ENCODE measurements at places on chromosomes 6 and 20.

- no peak for DNase-seq
Measured at GRCh38 chr6:87122477-87122876, 27.6 kb upstream of the CGA start.

- no peak for DNase-seq
Measured at GRCh38 chr6:8030920-8031319, 33.3 kb downstream of the BLOC1S5 start.

- DNase-seq, result peak; percentile 72
Measured at GRCh38 chr6:2998998-2999617, 586 bp upstream of the NQO2 start.

- DNase-seq, result no peak
Measured at GRCh38 chr20:3828798-3829197, 8.5 kb downstream of the AP5S1 start.

DNA sequence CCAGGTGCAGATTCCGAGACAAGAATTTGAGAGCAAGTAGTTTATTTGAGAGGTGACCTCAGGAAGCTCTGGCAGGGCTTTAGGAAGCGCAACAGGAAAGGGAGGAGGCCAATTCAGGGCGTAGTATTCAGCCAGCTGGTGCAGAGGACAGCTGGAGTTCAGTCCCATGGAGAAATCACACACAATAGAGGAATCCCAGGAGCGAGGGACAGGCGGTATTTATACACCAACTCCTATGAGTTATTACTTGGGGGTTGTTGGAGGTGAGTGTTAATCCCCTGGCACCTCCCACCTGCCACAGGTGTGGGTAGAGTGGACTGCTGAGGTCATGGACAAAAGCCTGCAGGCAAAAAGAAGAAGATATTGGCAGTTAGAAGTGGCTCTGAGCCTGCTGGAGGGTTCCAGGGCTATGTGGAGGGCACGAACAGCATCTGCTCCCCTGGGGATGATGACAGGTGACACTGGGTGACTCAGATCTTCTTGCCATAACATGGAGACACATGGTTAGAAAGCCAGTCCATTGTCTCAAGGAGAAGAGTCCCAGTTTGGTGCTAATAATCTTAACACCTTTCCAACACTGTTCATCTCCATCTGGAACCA is 13.9 kb upstream of the SULF2 start:
- no peak for DNase-seq

DNA sequence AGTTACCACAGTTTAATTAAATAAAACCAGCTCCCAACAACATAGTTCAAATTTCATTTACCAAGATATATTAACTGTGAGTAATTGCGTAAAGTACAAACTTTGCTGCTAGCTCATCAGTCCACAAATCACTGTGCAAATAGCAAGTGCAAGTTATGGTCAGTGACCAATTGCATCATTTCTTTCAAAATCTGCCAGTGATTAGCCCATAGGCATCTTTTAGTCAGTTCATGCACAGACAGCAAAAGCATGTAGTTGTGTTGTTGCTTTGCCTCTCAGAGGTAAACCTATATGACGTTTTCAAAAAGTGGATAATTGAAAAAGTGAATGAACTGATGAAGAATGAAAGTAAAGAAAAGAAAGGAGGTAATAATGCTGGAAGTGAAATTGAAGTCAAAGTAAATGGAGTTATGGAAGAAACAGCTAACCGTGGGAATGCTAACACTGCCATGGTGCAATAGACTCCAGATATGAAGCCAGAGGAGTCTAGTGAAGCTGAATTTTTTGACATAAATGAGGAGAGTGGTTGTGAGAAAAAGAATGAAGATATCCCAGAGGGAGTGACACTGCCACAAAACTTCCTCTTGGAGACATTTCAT is 36.5 kb downstream of the ENPP1 start:
- peak; percentile 35 for DNase-seq

- DNase-seq, result no peak
Measured at GRCh38 chr6:101393251-101393828, at the start of gene GRIK2. Gene GRIK2, plus strand, starts transcription at chr6:101393708.

DNA sequence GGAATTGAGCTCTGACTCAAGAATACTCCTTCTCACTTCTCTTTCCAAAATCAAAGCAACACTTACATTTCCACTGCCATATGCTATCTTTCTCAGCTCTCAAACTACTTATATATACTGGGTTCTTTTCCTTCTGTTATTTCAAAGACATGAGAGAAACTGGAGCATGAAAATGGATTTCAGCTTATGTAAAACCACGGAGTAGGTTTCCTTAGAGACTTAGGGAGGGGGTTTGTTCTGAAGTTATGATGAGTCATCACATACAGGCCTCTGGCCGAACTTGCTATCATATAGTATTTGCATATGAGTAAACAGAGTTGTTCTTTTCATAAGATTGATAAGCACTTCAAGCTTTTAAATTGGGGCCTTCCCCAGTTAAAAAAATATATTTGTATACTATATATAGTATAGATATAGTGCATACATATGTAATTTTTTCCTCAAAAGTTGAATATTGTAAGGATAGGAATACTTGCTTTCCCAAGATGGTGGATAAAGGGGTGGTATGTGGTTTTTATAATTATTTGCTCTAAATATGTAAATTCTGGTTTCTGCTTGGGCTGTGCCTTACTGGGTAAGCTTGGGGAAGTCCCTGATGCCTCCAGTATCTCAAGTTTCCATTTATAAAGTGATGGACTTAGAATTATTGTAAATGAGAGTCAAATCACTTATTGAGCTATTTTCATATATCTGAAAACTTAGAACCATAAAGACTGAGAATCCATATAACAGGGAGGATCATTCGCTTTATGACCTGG is 273.9 kb downstream of the RFPL4B start:
- no peak for DNase-seq

- DNase-seq, result no peak
Measured at GRCh38 chr6:20370393-20370792, 31.3 kb upstream of the E2F3 start.

DNA sequence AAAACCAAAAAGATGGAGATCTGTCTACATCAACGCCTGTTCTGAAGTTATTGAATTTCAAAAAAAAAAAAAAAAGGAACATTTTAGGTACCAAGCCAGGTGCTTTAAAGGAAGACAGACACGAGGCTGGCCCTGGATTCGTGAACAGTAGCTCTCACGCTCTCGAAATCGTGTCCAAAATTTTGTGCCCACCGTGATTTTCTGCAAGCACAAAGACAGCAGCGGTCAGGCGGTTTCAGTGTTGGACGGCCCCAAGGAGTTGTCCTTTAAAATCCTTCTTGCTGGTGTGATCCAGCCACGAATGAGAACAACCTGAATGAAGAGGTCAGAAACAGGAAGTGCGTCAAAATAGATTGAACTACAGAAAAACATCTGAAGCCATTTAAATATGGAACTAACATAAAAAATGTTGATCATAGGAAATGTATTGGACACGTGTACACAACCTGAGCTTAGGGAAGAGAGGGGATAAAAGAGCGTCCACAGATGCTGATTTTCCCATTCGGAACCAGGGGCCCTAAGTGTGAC is 78.2 kb downstream of the THBS2 start:
- DNase-seq, result no peak

- peak; percentile 45 for DNase-seq
Measured at GRCh38 chr6:7727946-7728854, 2.3 kb downstream of the BMP6 start.

DNA sequence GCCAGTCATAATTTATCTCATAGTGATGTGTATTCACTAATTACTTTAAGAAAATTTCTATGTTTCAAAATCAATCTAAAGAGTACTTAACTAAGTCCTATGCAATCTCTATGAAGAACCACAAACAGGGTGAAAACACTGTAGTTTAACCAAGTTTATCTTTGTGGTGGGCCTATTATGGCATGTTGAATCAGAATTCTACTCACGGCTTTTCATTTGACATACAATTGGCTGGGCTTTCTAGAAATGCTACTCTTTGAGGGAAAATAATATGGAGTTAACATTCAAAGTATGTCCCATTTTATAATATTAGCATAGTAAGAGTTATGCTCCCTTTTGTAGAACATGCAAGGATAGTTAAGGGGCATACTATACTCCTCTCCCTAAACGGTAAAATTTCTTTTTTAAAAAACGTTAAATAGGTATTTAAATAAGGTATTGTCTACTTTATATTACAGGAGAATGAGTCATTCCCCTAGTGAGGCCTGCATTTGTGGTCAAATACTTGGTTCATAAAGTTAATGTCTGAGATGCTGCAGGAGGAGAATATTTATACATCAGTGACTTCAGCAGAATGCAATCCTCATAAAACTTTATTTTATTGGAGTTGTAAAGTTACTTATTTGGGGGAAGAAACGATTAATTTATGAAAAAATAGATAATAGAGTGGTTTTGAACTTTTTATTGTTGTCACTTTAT is 1.8 kb downstream of the MOXD1 start:
- DNase-seq, result no peak

DNA sequence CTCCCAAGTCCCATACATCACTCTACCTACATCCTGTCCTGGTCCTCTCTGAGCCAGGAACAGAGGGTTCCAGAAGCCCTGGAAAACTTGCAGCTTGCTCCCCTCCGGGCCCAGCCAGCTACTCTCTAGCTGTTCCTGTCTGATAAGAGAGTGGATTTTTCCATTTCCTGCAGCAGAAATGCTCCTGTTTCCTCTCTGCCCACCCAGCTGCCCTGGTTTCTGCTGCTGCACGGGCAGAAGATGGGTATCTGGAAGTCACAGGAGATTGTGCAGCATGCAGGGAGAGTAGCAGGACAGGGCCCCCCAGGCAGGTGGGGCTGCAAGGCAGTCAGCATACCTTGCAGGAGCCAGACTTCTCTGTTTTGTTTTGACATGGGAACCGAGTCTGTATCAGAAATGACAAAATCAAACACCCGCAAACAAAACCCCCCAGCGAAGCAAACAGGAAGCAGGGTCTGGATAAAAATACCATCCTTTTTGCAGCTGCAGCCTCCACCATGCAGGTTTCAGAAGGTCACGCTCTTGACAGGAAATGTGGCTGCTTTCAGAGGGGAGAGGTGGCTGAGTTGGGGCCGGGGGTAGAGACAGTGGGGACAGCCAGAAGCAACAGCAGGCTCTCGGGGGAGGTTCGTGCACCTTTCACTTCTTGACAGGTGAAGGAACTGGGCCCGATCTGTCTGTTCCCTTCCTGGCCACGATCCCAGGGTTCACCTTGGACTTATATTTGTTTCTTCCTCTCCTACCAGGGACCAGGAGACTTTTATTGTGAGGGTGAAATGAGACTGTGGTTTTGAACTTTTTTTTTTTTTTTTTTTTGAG is 50.8 kb upstream of the FAM83D start:
- DNase-seq, result no peak

DNA sequence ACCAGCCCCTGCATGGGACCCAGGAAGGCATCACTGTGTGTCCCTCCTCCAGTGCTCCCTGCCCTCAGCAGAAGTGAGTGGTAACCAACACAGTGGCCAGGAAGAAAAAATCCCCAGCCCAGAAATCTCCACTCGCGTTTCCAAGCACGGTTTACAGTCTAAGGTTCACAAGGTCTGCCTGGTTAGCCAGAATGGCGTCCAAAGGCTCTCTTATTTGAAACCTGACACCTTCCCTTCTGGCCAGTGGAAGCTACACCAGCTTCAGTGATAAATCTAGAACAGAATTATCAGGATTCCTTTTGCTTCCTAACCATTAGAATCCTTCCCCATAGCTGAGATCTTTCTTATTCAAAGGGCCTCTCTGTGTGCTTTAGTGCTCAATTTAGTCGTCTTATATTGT is 9.2 kb downstream of the LY86 start:
- DNase-seq, result no peak

GRCh38 chr20:57048027-57048869 is 218.2 kb downstream of the BMP7 start:
- DNase-seq, result peak; percentile 81

DNA sequence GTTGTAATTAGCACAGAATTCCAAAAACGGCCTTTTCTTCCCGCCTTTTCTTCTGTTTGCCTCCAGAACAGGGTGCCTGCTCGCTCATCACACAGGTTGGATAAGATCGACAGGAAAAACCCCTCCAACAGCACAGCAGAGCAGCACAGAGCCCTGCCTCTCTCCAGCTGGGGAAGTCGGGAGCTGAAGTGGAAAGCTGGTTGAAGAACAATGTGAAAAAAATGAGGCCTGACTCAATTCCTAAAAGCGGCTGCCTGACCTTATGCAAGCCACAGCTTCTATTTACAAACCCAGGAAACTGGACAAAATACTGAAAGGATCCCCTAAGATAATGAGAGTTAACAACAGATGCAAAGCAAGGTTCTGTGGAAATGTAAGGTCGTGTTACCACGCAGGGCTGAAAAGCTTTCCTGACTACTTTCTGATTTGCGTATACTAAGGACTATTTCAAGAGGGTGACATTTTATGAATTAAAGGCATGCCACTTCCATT is 116.9 kb downstream of the TTLL2 start:
- DNase-seq, result no peak

Measured in A549 (cell line).